Stimulated activated CD4-positive, alpha-beta T cell treated with anti-CD3 and anti-CD28 coated beads, Interleukin-1b, Interleukin-23, amount 100 ng/mL, for 24 hours (primary cell): ENCODE measurements at places on chromosomes 12 and 14.

GRCh38 chr14:23158779-23159178 lies 24.7 kb downstream of the SLC7A8 start:
- no peak for DNase-seq

DNA sequence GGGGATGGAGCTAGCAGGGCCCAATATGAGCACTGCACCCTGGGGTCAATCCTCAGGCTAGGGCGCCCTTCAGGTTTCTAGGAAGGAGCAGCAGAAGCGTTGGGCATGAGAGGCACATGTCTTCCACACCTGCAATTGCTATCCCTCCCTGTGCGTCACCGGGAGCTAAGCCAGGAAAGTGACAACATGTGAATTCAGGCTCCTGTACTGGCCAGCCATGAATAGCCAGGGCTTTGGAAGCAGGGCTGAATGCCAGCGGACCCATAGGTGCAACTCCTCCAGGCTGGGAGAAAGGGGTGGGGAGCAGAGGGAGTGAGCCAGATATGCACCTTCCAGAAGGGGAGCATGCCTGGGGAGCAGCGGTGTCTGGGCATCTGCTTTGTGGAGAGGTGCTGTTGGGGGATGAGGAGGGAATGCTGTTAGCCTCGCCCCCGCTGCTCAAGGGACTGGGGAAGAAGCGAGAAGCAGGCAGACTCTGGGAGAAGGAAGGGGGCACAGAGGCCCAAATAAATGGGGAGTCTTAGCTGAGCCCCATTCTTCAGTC lies 6.1 kb downstream of the HOXC5 start:
- no peak for DNase-seq

DNA sequence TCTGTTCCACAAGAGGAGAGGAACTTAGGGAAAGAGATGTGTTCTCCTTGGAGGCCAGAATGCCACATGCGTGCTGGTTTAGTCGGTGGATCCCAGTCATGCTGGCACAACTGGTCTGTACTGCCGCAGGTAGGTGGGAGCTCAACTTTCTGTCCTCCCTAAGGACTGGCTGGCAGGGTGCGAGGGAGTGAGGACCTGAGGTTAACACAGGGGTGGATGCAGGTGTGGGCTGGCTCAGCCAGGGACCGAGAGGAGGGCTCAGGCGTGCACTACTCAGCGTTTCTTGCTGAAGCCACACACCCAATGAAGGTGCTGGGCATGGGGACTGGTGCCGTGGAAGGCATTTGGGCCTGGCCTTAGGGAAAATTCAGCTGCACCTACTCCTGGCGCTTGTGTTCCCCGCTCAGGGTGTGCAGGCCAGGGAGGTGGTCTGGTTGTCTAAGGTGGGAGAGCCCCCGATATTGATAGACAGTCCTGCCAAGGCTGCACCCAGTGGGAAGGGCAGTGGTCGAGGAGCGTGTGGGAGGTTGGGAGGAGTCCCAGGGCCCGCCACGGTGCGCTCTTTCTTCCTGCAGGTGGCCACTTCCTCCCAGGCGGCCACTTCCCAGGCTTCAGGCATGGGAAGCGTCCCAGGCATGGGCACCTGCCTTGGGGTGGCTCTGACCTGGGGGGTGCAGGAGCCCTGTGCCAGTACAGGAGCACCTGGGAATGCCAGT lies 138.4 kb downstream of the ADGRD1 start:
- no peak for DNase-seq

GRCh38 chr14:97866664-97867063 lies 1069.5 kb downstream of the VRK1 start:
- DNase-seq: no peak

DNA sequence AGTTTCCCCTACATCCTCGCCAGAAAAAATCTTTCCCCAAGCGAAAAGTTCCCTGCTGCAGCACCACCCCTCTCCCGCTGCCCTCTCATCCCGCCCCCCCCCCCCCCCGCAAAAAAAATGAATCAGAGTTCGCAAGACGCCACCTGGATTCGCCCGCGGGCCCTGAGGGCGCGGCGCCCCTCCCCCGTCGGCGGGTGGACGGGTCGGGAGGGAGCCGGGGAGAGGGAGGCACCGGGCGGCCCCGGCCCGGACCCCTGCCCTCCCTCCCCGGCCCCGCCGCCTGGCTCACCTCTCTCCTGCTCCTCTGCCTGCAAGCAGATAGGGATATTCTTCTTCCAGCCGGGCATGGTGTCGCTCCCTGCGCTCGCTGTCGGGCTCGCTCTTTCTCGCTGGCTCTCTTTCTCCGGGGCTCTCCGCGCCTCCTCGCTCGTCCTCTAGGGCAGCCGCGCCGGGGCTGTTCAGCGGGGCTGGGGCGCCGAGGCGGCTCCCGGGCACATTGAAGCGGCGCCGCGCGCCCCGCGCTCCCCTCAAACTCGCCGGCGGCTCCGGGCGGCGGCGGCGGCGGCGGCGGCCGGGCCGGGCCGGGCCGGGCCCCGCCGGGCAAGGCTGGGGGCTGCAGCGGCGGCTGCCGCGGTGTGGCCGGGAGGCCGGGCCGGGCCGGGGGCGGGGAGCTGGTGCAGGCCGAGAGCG lies 200.3 kb upstream of the CAND1 start:
- no peak for DNase-seq

DNA sequence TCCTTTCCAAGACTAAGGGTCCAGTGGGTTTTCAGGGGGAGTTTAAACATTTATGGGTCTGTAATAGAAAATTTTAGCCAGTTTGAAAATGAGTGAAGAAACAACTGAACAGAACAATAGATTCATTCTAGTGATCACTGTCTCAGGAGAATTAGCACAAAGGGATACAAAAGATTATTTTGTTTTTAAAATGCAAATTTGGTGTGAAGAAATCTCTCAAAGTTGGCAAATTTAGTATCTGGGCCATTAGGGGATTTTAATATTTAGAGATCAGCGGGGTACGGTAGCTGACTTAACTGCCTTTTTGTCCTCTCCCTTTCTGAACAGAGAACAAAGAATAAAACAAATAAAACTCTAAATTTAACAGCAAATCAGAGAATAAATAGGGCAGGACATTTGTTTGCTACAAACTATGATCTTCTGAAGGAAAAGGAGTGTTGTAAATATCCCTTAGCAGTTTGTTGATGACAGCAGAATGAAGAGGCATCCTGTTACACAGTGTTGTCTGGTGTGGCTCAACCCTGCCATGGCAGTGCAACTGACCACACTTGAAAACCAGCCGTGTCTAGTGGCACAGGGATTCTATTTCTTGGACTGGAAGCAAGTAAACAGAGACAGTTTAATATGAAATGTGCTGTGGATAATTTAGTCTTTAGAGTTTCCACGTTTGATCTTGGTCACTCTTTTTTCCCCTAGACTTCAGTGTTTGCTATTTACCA lies 46.3 kb upstream of the LRTM2 start:
- no peak for DNase-seq

- DNase-seq: no peak
These were observed at the start of gene LRIG3 for GRCh38 chr12:58920102-58920960. Gene LRIG3, minus strand, starts transcription at chr12:58920504. Its CDS starts 269 bp downstream, at chr12:58920235.

DNA sequence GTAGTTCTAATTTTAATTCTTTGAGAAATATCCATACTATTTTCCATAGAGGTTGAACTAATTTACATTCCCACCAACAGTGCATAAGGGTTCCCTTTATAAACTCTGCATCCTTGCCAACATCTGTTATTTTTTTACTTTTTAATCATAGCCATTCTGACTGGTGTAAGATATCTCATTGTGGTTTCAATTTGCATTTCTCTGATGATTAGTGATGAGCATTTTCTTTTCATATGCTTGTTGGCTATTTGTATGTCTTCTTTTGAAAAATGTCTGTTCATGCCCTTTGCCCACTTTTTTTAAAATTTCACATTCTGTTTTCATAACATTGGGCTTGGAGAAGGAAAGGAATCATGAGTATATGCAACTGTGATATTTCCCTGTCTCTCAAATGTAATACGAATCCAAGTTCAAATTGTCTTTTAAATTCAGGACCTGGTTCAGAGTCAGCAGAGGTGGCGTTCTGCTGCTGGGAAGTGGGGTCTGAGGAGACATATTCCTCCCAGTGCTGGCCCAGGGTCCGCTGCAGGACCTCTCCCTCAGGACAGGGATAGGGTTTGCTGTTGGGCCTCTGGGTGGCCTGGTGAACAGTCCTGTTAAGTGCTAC lies 81.2 kb upstream of the ETV6 start:
- no peak for DNase-seq

DNA sequence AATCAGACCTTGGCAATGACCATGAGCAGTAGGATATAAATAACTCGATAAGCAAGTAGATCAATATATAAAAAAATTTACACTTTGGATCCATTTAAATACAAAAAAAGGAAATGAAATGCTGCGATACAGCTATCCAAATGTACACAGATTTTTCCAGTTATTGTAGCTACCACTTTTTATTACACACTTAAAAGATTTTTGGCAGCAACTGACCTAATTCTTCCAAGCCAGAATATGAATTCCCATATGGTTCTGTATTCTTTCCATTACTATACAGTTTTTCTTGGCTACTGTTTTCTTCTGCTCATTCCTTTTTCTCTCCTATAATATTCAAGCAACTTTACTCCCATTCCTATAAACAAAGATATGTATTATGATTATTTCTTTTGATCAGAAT lies 52.2 kb downstream of the TMTC1 start:
- DNase-seq: no peak

- DNase-seq: no peak
These were observed 35.3 kb downstream of the TRAFD1 start for GRCh38 chr12:112160611-112161010.

- no peak for DNase-seq
These were observed 10.9 kb downstream of the CTDSP2 start for GRCh38 chr12:57835366-57836288.

DNA sequence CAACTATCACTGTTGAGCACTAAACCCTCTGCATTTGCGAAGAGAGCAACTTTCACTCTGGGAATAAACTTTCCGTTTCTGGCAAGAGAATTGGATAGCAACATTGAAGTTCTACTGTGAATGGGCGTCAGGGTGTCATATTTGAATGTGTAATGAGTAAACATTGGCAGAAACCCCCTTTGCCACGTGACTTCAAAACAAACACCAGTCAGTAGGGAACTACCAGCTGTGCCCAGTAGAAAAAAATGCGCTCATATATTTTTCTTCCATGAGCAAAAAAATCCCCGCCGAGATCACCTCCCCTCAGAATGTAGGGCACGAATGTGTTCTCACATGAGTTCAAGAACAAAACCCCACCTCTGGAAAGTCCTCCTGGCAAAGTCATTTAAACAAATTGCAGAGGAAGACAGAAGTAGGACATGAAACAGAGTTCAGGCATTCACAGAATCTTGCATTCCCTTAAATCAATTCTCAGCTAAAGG lies 80.6 kb downstream of the BTG1 start:
- DNase-seq: no peak

- no peak for DNase-seq
These were observed 61.3 kb upstream of the METAP2 start for GRCh38 chr12:95412482-95413311.

DNA sequence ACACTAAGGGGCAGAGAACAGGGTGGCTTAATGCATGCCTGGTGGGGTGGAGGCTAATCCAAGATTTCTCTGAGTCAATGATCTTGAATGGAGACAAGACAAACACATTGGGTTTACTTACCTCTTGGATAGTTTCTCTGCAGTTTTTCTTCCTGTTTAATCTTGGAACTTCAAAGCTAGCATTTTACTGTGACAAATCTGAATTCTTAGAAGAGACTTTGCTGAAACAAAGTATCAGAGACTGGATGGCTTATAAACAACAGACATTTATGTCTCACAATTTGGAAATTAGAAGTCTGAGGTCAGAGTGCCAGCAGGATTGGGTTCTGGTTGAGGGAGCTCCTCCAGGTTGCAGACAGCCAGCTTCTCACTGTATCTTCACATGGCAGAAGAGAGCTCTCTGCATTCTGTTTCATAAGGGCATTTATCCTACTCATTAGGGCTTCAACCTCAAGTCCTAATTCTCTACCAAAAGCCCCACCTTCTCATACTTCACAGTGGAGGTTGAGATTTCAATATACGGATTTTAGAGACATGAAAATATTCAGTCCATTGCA lies 921.8 kb downstream of the VRK1 start:
- no peak for DNase-seq

GRCh38 chr14:77991128-77991772 lies 178.9 kb upstream of the NRXN3 start:
- no peak for DNase-seq

DNA sequence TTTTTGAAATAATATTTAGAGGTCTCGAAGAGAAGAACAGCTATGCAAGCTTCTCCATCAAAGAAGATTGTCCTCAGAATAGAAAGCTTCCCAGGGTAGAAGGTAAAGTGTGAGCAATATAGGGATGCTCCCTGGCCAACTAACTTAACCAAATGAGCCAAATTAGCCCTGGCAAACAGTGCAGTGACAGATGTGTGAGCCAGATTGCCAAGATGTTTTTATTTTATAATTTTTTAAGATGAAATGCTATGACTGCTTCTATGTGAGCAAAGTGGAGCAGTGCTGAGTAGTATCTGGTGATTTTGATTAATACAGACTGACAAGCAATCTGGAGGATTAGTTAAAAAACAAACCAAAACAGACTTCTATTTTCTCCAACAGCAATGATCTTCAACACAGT lies 202.1 kb downstream of the NOVA1 start:
- no peak for DNase-seq

GRCh38 chr12:112998987-112999767 lies 20.9 kb downstream of the OAS2 start:
- no peak for DNase-seq

GRCh38 chr14:39368261-39368959 lies 63.8 kb downstream of the FBXO33 start:
- DNase-seq: no peak

- DNase-seq: no peak
These were observed 59.9 kb downstream of the PRKAB1 start for GRCh38 chr12:119727600-119728443.

GRCh38 chr14:69378274-69378673 lies 19.8 kb downstream of the ERH start:
- no peak for DNase-seq

- DNase-seq: no peak
These were observed 5.9 kb downstream of the GOLGA5 start for GRCh38 chr14:92800012-92800411.

GRCh38 chr14:96503306-96503679 lies 1.1 kb downstream of the PAPOLA start:
- no peak for DNase-seq

GRCh38 chr14:58297412-58297761 lies 968 bp upstream of the ARID4A start:
- no peak for DNase-seq

DNA sequence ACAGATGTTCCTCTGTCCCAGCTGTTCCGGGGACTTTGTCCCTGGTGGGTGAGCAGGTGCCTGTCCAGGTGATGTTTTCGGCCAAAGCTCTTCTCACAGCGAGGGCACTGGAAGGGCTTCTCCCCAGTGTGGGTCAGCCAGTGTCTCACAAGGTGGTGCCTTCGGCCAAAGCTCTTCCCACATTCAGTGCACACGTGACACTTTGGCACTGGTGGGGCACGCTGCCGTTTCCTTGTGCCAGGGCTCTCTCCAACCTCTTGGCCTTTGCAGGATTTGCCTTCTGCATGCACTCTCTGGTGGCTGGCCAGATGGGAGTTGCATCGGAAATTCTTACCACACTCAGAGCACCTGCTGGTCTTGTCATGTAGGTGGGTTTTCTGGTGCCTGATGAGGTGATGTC lies 7.7 kb downstream of the ZNF641 start:
- DNase-seq: no peak

GRCh38 chr12:64077922-64078321 lies 144.2 kb downstream of the KICS2 start:
- no peak for DNase-seq
